Activated T-helper 1 cell treated with Interleukin-2 at 50 U/mL for 16 hours (primary cell): ENCODE measurements at places on chromosomes 3 and 15.

DNA sequence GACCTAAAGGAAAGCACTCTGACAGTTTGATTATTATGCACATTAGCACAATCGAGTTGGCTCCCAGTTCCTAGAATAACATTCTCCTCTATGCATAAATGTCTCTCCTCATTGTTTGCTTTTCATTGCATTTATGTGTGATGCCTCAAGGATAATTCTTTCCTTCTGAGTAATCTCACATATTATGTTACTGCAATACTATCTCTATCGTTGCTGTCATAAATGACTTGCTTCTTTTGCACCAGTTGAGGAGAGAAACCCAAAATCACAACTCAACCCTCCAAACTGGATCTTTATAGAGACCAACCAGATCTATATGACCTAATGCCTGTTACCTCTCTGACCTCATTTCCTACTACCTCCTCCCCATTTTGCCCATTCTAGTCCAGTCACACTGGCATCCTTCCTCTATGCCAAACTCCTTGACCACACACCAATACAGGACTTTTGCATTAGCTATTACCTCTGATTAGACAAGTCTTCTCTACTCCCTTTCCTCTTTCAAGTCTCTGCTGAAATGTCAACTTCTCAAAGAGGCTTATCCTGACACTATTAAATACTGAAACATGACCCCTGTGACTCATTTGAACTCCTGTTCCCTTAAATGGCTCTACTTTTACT lies 1026.0 kb downstream of the TUSC7 start:
- DNase-seq = no peak

GRCh38 chr15:32674681-32675080 lies 33.2 kb downstream of the SCG5 start:
- no peak for DNase-seq

GRCh38 chr3:2948882-2949281 lies 161.3 kb downstream of the IL5RA start:
- DNase-seq = no peak

GRCh38 chr3:146160321-146160963 lies 542 bp downstream of the PLOD2 start:
- DNase-seq = no peak

DNA sequence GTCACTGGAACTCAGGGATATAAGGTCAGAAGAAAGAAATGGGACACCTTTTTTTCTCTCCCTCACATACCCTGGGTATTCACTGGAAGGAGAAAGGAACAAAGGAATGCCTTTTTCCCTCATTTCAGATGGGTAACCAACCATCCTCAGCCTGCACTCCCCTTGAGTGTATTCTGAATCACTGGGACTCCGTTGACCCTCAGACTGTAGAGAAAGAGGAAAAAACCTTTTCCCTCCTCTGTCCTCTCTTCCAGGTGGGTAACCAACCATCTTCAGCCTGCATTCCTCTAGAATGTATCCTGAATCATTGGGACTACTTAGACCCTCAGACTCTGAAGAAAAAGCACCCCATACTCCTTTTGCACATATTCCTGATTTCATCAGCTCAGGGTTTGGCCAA lies 11.4 kb downstream of the PRR20G start:
- DNase-seq = no peak

DNA sequence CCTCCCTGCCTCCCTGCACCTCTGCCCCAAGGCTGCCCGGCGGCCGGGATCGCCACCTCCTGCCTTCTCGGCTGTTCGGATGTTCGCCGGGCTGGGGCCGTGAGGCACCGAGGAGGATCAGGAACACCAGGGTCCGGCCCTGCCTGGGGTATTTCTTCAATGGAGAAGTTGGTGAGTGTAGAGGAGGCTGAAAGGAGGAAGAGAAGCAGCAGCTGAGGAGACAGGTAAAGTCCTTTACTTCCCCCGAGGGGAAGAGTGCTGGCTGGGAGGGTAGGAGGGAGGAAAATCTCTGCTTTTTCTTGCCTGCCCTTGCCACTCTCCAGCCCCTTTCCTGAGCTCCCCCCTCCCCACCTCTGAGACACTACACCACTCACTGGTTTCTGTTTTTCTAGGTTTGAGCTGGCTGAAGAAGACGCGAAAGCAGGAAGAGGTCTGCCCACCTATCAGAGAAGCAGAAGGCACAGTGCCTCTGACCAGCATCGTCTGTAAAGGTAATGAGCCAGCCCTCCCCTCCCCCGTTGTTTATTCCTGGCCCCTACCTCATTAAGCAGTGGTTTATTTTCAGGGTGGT lies 519 bp downstream of the ASB7 start:
- DNase-seq = no peak

GRCh38 chr15:41203395-41203794 lies 27.2 kb downstream of the EXD1 start:
- no peak for DNase-seq

DNA sequence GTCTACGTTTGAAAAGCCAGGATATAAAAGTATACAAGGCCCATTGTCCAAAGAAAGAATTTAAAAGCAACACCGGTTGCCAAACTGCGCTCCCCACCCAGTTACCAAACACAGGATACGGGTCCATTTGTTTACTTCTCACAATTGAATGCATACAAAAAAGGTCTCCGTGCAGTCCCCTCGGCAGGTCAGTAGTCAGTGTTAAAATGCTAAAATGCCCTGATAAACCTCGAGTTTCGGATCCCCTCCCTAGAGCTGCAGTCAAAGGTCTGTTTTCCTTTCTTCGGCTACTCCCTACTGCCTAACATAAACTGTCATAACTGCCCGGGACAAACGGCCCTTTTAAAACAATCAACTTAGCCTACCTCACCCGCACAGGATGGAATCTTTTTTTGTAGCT lies 534.6 kb downstream of the FOXP1 start:
- no peak for DNase-seq
